Central memory CD8-positive, alpha-beta T cell (primary cell): ENCODE measurements at places on chromosomes 3 and 15.

DNA sequence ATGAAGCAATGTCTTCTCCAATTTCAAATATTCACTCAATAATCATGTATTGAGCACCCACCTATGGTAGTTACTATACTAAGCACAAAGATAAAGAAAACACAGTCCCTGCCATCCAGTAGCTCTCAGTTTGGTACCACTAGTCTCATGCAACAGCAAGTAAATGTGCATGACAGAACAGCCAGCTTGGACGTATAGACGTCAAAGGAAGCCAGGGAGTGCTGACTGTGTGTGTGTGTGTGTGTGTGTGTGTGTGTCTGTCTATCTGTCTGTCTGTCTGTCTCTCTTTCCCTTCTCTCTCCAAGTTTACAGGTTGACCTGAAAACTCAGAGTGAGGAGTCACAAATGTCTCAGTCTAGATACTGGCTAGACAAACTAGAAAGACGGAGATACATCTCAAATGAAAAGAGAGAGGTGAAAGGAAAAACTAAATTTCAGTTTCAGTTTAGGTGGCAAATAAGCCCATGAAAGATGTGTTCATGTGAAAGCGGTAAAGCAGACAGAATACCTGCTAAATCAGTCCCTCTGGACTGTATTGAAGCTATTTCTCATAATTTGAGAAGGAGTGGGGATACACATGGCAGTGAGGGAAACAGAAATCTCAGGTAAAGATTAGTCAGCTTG is 141.1 kb upstream of the PTPRG start:
- DNase-seq: no peak

DNA sequence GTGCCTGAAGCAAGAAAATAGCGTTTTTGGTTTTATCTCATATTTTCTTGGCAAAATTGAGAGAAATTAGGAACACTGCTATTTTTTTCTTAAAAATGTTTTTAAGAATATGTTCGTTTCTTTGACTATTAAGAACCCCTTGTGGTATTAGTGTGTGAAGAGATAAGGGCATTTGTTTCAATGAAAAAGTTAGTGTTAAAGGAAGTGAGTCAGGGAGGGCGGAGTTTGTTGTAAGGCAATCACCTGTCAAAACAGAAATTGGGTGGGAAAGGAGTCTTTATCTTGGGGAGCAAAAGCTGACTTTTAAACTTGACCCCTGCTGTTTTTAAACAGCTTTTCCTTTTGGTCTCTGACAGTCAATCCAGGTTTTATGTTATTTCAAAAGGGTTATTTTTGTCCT is 4.2 kb downstream of the RAP2B start:
- no peak for DNase-seq

- DNase-seq: no peak
Observed at GRCh38 chr3:65485826-65486469, 552.8 kb downstream of the MAGI1 start.

DNA sequence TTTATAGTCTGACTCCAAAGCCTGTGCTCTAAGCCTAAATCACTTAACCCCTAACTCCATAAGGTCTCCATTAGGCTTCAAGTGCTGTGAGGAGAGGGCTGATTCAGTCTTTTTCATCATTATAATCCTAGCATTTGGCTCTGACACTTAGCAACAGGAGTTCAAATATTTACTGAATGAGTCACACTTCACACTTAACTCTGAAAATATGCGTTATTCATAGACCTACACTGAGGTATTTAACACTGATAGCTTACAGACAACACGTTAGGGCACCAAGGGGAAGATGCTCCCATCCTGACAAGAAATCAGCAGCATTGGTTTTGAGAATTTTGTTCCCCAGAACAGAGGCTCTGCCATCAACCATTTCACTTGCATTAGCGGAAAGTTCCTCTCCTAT is 53.5 kb downstream of the MSL2 start:
- no peak for DNase-seq

GRCh38 chr3:125461896-125462295 is 58.1 kb downstream of the SNX4 start:
- DNase-seq: no peak

GRCh38 chr3:177487635-177488186 is 290.4 kb upstream of the TBL1XR1 start:
- no peak for DNase-seq

DNA sequence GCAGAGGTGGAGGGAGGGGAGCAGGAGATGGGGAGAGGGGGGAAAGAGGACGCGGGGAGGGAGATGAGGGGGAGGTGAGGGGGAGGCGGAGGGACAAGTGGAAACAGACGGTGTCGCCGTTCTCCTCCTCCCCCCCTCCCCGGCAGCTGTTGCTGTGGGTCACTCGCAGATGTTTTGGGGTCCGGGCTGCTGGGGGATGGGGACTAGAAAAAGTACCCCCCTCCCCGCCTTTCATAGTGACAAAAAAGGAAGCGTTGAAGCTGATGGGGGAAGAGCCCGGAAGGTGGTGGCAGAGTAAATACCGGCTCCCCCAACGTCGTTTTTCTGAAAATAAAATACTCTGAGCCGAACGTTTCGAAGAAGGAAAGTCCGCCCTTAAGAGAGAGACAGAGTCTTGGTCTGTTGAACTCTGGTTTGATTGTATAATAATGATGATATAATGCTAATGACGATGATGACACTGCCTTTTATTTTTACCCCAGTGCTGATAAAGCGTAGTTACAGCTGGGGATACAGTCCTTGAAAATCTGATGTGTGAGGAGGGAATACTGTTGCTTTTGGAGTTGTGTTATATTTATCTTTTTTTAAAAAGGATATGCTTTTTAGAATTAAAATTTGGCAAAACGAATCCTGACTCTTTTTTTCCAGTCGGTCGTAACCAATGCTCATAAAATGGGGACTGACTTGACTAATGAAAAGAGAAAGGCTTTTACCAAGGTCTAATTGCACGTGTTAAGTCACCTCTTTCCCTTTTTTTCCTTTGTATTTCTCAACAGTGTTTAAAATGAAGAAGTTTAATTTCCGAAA is 993 bp downstream of the STXBP5L start:
- DNase-seq: no peak

GRCh38 chr3:172203522-172204258 is 164.3 kb downstream of the FNDC3B start:
- no peak for DNase-seq

GRCh38 chr3:151268267-151269235 is 9.8 kb downstream of the P2RY14 start:
- DNase-seq: no peak

- DNase-seq: no peak
Observed at GRCh38 chr3:122843604-122844003, 48.7 kb downstream of the SLC49A4 start.

GRCh38 chr3:25378786-25379311 is 49.2 kb upstream of the RARB start:
- no peak for DNase-seq

DNA sequence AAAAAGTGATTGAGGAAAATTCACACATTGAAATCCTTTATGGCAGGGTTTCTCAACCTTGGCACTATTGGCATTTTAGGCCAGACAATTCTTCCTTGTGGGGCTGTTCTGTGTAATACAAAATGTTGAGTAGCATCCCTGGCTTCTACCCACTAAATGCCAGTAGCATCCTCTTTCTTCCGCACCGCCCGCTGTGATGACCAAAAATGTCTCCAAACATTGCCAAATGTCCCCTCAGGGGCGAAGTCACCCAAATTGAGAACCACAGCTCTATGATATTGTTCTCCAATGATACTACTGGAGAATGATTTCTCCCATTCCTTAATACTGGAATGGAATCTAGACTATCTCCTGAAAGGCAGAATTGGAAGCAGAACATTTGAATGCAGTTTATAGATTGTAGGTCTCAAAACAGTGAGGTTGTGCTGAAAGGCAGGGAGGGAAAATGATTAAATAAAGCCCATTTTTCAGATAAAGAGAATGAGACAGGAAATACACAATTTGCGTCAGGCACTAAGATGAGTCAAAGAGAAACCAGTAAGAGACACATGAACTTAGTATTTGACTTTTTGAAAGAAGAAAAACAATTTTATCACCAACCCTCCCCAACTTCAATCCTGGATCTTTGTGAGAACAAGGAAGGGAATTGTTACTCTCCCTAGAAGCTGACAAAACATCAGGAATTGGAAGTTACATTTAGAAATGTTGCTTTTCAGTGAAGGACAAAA is 101.6 kb upstream of the TNIK start:
- DNase-seq: no peak

DNA sequence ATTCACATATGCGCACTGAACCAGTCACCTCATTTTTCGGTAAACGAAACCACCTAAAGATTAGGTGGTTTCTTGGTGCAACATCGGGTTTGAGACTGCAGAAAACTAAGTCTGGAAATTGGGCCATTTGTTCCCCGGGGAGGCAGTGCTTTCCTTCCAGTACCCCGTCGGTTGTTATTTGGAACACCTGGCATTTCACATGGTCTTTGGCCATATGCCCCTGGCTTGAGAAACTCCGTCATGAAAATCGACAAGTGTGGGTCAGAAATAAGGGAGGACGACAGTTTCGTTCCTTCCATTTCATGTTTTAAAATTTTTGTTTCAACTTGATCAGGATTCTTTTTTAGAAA is 544 bp upstream of the GATM start:
- no peak for DNase-seq

DNA sequence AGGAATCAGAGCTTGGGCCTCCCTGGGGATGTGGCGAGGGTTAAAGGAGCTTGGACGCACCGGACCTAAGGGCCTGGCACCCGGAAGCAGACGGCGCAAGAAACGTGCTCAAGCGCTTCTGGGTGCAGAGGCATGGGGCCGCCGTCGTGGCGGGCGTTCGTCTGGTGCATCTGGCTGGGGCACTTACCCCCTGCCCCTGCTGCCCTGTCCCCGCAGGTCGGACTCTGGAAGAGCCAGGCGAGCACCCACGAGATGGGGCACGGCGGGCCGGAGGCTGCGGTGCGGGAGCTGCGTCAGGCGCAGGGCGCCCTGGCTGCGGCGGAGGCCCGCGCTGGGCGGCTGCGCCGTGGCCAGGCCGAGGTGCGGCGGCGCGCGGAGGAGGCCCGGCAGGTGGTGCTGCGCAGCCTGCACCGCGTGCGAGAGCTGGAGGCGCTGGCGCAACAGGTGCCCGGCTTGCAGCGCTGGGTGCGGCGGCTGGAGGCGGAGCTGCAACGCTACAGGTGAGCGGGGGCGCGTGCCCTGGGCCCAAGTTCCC is 2.5 kb downstream of the EFCC1 start:
- DNase-seq: no peak

DNA sequence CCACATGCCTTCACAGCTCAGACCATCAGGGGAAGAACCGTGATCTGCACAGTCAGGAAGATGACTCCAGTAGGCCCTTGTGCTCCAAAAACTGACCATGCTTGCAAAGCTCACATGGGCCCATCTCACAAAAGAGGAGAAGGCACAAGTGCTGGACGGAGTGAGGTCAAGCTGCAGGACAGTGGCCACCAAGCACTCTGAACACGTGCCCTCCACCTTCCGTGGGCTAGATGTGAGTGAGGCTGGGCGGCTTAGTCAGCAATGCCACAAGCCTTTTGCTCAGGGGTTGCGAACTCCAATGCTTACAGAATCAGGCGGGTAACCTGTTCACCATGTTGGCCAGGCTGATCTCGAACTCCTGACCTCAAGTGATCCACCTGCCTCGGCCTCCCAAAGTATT is 70.9 kb downstream of the SCN5A start:
- DNase-seq: no peak

DNA sequence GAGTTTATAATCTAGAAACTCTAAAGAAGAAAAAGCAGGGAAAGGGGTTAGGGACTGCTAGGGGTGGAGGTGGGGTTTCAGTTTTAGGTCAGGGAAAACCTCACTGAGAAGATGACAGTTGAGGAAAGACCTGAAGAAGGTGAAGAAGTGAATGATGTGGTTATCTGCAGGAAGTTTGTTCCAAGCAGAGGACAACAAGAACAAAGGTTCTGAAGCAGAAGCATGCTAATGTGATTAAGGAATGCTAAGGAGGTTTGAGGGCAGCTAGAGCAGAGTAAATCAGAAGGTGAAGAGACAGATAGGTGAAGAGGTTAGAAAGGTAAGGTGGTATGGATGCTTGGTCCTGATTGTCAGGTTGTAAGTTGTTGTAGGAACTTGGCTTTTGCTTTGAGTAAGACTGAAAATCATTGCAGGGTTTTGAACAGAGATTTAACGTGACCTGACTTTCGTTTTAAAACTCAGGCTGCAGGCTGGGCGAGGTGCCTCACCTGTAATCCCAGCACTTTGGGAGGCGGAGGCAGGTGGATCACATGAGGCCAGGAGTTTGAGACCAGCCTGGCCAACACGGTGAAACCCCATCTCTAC is 8.6 kb downstream of the OXSR1 start:
- DNase-seq: no peak

GRCh38 chr15:49255966-49256759 is 86.1 kb downstream of the GALK2 start:
- no peak for DNase-seq

DNA sequence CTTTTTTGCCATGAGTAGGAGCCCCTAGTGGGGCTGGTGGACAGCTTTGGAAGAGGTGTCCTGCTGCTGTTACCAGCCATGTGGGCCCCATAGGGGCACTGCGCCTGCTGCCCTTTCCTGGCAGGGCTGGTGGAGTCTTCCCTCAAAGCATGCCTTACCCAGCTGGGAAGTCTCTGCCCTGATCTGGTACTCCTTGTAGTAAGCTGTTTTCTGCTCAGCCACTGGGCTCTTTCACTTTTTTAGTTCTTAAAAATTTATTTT is 26.2 kb downstream of the HMCES start:
- DNase-seq: no peak

- no peak for DNase-seq
Observed at GRCh38 chr15:25805031-25805430, 58.1 kb downstream of the ATP10A start.

- DNase-seq: no peak
Observed at GRCh38 chr3:159669766-159670165, 318.9 kb upstream of the IL12A start.

DNA sequence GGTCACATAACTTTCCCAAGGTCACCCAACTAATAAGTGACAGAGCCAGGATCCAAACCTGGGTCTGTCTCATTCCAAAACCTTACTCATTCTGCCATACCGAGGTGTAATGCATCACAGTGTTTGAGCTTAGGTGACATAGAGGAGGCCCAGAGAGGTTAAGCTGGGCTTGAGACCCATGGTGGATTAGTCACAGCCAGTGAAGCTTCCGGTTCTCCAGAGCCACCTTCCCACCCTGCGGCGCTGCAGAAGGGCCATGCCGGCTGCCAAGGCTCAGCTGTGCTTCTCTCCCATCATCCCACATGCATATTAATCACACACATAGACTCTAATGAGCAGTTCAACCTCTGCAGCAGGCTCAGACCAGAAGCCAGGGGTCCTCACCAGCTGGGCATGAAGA is 42.2 kb downstream of the SPSB4 start:
- DNase-seq: no peak

GRCh38 chr15:74505837-74506514 is 35.0 kb upstream of the ARID3B start:
- DNase-seq: no peak

DNA sequence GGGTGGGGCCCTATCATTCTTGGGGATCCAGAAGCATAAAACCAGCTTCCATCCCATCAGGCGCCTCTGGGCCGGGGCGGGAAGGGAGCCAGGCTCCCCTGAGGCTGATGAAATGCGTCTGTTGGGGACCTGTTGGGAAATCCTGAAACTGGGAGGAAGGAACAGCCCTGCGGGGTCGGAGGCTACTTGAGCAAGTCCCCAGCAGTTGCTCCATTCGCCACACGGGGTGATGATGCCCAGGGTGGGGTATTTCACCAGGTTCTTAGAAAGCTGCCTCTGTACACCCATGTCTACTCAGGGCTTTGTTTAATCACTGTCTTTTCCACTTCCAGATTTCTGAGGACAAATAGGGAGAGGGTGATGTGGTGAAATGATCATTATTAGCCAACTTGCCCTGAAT is 25.4 kb upstream of the TSEN2 start:
- no peak for DNase-seq

GRCh38 chr3:114572364-114573062 is 278.7 kb downstream of the TIGIT start:
- DNase-seq: no peak
